ENCODE measurements at places on chromosomes 11 and 22.

- peak; percentile 41 for DNase-seq
Measured at GRCh38 chr11:10807493-10808234, 1.1 kb downstream of the EIF4G2 start.

- no peak for DNase-seq
Measured at GRCh38 chr11:65356394-65356972, 1.9 kb downstream of the TIGD3 start.

DNA sequence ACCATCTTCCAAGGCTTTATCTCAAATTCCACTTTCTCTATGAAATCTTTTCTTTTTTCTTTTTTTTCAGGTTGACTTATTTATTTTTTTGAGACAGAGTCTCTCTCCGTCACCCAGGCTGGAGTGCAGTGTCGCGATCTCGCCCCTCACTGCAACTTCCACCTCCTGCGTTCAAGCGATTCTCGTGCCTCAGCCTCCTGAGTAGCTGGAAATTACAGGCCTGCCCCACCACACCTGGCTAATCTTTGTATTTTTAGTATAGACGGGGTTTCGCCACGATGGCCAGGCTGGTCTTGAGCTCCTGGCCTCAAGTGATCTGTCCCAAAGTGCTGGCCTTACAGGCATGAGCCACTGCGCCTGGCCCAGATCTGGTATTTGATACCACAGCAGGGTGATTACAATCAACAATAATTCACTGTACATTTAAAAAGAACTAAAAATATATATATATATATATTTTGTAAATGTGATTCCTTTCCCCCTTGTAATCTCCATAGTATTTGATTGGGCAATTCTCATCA is 121.5 kb downstream of the MSANTD4 start:
- DNase-seq: no peak

DNA sequence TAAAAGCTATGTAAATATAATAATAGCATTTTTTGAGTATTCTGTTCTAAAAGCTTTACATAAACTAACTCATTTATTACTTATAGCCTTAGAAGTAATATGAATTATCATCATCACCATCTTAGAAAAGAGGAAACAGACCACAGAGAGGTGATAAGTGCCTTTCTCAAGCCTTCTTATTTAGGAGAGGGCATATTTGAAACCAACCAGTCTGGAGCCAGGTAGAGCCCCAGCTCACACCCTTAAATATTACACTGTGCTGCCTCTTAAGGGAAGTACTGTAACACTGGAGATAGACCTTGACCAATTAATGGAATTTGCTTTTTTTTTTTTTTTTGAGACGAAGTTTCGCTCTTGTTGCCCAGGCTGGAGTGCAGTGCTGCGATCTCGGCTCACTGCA is 2.3 kb downstream of the BCO2 start:
- no peak for DNase-seq

GRCh38 chr22:37267135-37267587 is 15.1 kb upstream of the CYTH4 start:
- DNase-seq: peak; percentile 68

GRCh38 chr11:79122759-79123158 is 318.1 kb downstream of the TENM4 start:
- DNase-seq: no peak

DNA sequence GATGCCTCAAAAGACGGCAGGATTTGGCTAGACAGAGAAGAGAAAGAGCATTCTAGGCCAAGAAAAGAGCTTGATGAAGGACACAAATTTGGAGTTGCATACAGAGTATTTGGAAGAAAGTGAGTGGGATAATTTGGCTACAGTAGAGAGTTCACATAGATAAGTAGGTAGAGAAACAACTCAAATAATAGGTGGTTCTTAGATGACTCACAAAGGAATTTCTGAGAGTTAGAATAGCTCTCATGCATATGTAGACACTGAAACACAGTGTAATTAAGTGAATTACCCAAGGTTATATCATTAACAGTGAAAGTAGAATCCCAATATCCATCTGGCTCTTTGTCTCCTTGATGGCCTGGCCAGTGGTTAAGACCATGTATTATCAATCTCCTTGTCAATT is 228.6 kb upstream of the DDI1 start:
- no peak for DNase-seq

Measured in naive thymus-derived CD8-positive, alpha-beta T cell (primary cell).